ENCODE measurements at places on chromosomes 2 and 18.

- DNase-seq = no peak
Observed at GRCh38 chr2:3512086-3512485, 7.2 kb downstream of the ADI1 start.

DNA sequence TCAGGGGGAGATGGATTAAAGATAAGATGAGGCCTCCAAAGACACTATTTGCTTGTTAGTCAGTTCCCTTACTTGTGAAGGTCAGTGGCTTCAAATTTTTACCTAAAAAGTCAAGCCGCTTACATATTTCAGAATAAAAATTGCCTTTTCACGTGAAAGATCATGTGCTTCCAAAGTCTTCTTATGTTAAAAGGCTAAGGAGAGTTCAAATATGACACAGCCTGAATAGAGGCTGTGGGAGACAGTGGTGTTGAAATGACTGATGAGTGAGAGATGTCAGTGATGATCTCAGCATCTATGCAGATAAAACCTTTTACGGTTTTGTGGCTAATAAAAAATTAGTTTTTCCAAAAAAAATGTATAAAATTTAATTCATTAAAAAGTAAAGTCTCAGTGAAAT is 40.5 kb downstream of the UPP2 start:
- no peak for DNase-seq

- no peak for DNase-seq
Observed at GRCh38 chr2:44838116-44838790, 103.2 kb upstream of the SIX3 start.

DNA sequence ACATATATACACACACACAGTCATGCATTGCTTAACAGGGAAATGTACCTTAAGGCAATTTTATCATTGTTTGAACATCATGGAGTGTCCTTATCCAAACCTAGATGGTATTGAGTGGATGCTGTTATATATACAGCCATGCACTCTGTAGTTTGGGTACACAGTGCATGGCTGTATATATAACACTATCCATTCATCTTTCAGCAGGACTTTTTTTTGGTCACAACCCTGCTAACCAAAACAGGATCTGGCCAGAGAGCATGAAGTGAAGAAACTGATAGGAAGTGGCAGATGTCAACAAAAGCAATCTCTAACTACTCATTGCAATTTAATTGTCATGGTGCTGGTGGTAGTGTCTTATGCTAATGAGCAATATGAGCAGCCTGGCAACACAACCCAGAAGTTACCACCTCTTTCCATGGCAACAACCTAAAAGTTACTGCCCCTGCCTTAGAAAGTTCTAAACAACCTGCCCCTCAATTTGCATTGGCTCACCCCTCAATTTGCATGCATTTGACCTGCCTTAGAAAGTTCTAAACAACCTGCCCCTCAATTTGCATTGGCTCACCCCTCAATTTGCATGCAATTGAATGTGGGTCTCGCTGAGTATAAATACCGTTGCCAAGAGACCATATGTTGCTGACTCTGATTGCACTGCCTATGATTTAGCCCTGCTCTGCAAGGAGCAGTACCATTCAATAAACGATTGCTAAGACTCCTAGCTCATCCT is 434.9 kb downstream of the DSEL start:
- no peak for DNase-seq
